Activated naive CD4-positive, alpha-beta T cell treated with Interleukin-2 at 50 U/mL for 16 hours (primary cell): ENCODE measurements at places on chromosomes 5 and 9.

DNA sequence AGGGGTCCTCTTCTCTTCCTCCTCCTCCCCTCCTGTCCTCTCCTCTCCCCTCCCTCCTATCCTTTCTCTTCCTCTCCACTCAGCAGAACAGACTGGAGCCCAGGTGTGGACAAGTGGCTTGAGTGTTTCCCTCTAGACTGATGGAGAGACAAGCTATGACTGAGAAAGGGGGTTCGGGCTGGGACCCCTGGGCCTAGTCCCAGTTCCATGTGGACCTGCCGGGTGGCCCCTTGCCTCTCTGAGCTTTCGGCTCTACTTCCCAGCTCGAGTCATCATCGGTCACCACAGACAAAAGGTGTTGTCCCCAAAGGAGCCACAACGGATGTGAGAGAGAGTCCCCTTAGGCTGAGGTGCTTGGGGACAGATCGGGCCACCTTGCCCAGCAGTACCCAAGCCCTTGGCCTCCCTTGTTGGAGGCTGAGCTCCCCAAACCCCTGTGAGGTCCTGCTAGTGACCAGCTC is 3.4 kb upstream of the RXRA start:
- no peak for DNase-seq

DNA sequence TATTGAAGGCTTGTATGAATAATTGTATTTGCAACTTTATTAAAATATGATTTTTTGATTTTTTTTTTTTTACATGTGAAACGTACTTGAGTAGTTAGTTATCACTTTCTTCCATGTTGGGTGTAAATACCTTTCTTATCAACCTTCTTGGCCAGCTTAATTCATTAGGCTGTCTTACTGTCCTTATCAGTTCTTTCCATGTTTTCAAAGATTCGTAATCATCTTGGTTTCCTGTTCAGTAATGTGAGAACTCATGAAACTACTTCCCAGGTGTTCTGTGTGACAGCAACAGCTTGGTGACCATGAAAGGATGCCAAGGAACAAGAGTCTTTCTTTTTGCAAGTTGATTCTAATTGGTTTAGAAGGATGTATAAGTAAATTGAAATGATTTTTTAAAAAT is 100.0 kb downstream of the ADGRV1 start:
- DNase-seq: no peak

DNA sequence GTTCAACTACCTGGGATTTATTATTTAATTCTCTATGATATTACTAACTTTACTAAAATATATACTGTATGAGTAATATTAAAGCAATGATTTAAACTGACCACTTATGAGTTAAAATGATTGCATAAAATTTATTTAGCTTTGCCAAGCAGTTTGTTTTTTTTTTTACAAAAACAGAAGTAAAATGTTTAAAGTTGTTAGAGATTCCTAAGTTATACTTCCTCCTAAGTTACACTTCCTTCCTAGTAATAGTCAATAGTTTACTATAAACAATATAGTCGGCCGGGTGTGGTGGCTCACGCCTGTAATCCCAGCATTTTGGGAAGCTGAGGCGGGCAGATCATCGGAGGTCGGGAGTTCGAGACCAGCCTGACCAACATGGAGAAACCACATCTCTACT is 23.7 kb upstream of the LRRC19 start:
- no peak for DNase-seq

DNA sequence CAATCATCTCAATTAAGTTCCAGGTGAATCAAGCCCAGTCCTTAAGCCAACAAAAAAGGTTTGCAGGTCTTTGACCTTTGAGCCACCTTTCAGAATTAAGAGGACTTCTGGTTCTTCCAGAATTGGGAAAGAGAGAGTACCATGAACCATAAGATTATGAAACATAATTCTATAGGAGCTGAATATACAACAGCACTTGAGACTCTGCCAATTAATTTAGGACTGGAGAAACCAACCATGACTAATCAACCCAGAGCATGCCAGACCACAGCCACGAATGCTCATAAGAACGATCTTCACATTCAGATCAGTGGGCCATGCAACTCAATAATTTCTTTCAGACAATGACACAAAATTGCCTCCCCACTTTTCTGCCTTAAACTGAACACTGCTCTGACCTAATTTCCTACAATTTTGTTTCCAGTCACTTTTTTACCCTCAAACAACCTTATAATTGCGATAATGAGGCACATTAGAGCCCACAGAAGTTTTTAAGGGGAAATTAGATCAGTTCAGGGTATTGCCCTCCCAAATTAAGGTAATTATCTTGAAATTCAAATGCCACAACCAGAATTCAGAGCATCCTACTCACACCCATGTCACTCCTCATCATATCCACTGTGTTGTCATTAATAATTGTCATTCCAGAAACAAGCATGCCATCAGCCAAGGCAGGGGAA is 213.4 kb downstream of the ATPSCKMT start:
- no peak for DNase-seq

DNA sequence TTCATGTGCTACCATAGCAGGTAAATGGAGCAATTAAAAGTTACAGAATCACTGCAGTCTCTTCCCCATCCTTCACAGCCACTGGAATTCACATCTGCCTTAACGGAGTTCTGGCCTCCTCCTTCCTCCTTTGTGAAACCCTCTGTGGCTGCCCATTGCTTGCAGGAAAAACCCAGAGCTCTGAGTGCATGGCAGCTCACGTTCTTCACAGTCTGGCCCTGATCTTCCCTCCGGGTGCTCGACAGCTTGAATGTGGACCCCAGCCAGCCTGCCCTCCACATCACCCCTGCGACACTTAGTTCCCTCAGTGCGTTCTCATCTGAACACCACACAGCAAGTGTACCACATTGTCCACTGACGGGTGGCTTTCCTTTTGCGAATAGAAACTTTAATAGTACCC is 63.2 kb upstream of the RUFY1 start:
- DNase-seq: no peak

GRCh38 chr5:137822158-137822764 is 45.4 kb upstream of the MYOT start:
- DNase-seq: no peak

DNA sequence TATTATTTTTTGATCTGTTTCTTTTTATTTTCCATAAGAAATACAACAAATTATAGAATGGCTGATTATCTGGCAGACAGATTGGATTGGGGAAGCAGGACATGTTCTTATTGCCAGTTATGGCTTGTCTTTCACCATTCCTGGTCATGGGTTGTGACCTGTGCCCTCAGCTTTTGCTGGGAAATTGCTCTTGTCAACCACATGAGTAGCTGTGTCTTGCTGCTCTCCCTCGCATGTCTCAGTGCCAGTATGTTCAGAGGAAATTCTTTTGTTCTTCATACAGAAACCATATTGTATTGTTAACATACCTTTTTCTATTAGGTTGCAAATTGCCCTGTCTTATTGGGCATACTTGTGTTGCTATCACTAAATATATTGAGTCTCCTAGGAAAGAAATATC is 344.1 kb downstream of the OSTF1 start:
- no peak for DNase-seq
